ENCODE measurements at places on chromosomes 6 and 20.

GRCh38 chr6:144156338-144156737 lies 6.0 kb downstream of the STX11 start:
- DNase-seq = no peak

GRCh38 chr20:63394069-63394919 lies 33.1 kb upstream of the CHRNA4 start:
- no peak for DNase-seq

DNA sequence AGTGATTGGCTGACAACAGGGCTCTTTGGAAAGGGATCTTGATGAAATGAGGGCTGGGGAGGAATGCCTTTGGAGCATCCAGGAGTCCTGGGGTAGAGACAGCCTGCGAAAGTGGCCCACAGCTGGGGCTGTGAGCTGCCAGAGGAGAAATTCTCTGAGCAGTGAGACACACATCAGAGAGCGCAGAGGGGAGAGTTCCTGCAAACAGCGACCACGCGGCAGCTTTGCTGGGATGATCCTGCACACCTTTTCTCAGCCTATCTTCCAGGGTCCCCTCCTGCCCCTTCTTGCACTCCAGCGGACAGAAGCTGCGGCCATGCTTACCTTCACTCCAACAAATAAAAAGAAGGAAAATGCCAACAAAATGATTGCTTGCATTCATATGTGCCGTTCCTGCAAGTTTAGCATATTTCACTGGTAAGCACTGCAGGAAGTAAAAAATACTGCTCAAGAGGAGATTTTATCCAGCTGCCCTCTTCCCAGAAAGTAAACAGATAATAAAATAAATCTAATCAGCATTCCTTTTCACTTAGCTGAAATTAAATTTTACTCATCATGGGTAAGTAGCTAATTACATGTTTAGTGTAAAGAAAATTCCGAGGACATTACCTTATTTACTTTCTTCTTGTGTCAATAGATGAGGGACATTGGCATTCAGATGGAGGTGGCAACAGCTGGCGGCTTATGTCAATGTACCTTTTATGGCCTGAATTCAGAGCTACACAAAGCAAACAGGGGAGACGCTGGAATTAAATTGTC lies 339.9 kb upstream of the ARID1B start:
- DNase-seq = no peak

GRCh38 chr6:113695516-113695915 lies 161.6 kb upstream of the MARCKS start:
- no peak for DNase-seq

DNA sequence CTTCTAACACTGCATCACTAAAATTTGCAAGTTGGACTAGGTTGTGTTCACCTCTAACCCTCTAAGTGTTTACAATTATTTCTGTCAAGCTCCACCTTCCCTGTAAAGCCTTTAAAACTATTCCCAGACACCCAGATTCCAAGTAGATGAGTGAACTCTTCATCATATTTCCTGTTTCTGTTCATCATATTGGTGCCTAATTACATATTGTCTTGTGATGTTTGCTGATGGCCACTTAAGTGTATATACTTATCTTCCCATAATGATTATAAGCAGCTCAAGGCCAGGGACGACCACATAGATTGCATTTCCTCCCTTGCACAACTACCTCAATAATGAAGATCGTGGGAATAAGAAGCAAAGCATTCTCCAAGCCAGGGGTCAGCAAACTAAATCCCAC lies 16.8 kb downstream of the TNFRSF21 start:
- DNase-seq = no peak

DNA sequence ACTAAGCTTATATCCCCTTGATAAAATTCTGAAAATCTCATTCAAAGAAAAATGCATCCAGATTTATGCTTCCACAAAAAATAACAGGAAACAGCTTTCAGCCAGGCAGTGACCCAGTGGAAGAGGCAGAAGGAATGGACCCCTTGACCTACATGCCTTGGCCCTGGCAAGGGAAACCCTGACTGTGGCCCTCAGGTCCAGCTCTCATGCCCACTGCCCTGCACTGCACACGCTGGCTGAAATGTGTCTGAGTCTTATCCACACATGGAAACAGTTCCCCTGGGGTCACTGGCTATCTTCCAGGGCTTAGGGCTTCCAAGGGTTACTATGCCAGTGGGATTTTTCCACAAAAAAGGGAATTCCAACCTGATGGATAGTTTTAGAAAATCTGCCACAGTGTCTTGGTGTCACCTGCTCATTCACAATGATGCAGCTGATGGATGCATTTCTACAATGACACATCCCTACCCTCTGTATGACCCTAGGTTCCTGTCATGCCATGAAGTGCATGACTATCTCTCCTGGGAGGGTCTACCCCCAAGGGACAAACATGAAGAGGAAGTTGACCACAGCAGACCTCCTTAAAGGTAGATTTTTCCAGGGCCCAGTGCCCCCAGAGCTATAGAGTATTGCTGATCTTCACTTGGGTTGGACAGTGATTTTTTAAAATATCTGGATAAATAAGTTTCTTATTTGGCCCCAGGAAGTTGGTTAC lies 121.9 kb upstream of the CD93 start:
- no peak for DNase-seq

DNA sequence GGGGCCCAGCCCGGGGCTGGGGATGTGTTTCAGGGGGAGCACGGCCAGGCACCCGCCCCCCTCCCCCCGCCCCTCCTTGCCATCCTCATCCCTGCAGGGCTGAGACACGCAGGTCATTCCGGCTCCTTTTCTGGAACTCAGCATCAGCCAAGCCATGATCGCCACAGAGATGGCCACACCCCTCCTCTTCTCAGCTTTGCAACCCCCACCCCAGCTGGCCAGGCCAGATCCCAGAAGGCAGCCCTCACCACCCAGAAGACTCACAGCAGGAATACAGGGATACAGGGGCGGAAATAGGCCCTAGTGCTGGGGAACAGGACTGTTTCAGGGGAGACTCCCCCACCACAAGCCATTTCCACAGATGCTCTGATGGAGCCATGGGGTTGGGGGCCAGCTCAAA lies 33.5 kb downstream of the YTHDF1 start:
- no peak for DNase-seq

DNA sequence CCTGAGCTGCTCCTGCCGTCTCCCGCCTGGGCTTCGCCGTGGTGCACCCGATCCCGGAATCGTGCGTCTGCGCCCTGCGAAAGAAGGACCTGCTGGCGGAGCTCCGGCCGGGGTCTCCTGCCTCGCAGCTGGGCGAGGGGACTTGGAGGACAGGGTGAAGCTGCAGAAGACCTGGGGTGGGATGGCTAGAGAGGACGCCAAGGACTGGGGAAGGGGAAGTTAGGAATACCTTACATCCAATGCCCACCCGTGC lies 150.2 kb downstream of the PRL start:
- DNase-seq = no peak

- DNase-seq = no peak
These were observed 11.2 kb downstream of the TAF4 start for GRCh38 chr20:62054451-62054953.

GRCh38 chr6:118248171-118248570 lies 299.9 kb upstream of the PLN start:
- no peak for DNase-seq

GRCh38 chr6:6546318-6547109 lies 42.0 kb upstream of the LY86 start:
- peak; percentile 77 for DNase-seq

- DNase-seq = no peak
These were observed 60.3 kb upstream of the MANEA start for GRCh38 chr6:95517004-95517403.

GRCh38 chr6:87690441-87690840 lies 11.6 kb downstream of the AKIRIN2 start:
- no peak for DNase-seq

DNA sequence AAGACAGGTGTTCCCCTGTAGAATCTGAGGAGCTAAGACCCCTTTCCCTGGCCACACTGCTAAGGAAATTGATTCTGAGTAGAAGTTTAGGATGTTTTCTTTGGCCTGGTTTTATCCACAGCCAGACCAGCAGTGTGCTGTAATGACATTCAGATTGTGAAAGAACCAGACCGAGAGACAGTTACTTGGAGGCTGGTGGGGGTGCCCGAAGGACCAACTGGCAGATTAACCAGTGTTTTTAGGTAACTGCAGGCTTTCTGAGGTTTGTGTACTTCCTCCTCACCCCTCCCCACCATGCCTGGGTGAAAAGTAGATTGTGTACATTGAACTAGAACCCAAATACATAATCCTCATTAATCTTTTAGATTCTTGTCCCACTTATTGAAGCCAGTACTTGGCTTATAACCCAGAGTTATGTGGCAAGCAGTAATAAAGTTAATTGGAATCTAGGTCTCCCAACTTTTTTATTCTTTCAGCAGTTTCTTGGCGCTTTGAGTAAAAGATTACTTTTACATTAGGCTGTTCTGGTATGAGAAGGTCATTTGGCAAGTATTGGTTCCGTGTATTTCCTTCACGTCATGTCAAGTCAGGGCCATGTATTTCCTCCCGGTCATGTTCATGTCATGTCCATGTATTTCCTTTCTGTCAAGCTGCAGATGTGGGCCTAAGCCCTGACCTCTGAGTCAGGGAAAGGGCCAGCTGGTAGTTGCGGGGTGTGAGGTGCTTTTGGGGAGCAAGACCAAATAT lies 93.7 kb downstream of the TCP11 start:
- DNase-seq = no peak

All from ecto neural progenitor cell (in vitro differentiated cells).